NCI-H1694 (cell line): ENCODE measurements at places on chromosomes 5 and 9.

DNA sequence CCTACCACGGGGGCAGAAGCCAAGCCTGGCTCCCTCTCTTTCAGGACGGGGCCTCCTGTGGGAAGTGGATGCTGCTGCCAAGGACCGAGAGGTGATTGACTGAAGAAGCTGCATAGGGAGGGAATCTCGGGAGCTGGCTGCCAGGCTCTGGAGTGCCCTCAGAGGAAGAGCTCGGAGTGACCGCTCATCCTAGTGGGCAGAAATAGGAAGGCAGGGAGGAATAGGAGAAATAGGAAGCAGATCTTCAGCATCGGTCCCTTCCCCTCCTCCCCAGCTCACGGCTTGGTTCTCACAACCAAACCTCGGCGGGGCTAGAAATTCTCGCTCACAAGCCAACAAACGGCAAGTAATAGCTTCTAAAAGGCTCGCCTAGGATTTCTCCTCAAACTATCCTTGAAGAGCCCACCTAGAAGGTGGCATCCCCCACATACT lies 159.9 kb upstream of the RAI14 start:
- DNase-seq, result no peak

DNA sequence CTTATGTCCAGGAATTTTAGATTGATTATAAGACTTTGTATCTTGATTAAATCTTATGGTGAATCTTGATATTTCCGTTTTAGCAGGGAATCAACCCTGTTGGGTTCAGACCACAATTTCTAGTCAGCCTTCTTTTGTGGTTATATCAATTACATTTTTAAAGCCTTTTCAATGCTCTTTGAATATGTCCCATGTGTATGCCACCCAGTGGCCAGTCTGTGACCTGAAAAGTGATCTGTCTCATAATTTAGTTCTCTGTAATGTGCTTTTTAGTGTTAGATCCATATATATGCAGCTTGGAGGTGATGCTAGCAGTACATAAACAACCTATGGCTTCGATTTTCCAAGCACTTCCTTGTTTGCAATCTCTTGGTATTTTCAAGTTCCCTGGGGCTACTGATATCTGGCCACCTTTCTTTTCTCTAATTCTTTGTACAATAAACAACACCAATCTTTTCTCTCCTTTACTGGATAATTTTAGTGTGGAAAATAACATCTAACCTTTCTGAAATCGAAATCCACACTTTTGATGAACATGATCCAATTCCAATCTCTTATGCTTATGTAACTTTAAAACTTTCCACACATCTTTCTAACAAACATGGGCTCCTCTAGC lies 28.8 kb downstream of the PDE8B start:
- DNase-seq, result no peak

DNA sequence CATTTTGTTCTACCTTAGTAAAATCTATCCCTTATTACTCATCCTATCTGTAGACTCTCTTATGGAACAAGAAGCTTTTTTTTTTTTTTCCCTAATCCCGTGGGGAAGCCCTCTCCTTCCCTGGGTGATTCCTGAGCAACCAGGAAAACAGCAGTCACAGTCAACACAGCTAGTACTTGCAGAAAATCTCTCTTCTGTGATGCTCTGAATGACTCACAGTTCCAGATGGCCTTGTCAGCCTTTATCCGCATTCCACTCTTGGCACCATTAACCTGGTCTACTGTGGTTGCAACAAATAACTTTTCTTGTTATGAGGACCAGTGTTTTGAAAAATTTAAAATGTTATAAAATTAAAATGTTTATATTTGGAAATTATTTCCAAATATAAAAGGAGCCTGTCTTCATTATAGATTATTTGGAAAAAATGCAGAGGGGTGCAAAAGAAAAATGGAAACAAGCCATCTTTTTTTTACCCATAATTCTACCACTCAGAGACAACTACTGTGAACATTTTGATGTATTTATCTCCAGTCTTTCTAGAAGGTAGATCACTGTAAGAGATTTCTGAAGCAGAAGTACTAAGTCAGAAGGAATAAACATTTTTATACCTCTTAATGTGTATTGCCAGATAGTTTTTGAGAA lies 486.7 kb downstream of the RAB3C start:
- DNase-seq, result peak; percentile 33

DNA sequence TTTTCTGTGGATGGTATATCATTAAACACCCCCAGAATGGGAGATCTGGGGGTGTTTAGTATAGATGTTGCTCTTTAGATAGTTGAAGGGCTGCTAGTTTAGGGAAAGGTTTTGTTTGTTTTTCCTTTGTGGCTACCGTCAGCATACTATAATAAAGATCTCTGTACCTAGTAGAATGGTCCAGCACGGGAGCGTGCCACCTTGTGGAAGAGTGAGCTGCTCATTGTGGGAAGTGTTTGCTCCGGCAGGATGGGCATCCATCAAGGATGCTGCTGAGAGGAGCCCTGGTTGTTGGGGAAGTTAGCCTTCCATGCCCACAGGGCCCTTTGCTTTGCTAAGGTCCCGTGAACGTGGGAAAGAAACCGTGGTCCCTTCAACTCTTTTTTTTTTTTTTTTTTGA lies 113.1 kb downstream of the LIFR start:
- no peak for DNase-seq

- DNase-seq, result no peak
Observed at GRCh38 chr9:93205045-93205768, 21.3 kb downstream of the WNK2 start.

DNA sequence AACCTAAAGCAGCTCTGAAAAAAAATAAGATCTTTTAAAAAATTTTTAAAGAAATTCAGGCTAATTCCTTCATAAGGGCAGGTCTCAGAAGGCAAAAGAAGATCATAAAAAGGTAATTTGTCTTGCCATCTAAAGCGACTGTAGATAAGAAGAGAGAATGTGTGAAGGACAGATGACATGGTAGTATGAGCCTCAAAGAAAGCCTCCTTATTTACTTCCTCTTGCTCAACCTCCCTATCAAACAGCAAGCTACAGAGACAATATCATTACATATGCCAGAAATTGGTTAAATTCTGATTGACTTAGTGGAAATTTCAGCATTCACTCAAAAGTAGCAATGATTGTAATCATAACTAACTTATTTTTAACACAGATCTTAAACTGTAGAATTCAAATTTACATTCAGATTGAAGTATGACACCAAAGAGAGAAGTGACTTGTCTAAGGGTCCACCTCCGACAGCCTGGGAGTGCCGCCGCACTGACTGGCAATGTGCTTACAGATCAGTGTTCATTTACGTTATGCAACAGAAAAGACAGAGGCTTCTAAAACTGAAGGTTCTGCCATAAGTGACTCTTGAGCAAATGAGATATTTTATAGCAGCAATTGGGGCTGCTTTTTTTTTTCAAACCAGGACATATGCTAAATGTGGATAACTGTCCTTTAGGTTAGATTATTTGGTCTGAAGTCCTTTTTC lies 132.0 kb downstream of the CEMIP2 start:
- no peak for DNase-seq

DNA sequence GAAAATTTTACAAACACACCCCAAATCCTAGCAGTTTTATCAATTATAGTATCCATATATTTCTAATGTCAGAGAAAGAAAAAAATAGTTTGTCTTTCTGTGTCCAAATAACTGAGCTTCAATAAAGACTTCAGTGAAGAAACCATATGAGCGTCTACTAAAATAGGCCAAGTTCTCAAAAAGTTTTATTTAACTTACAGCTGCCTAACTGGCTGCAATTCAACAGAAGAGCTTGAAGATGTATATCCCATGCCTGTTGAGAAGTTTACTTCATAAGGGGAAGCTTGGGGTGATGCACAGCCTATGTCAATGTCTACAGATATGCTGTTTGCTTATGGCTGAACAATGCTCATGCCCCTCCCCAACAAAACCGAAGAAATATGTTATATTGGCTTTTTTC lies 43.7 kb upstream of the ELOVL7 start:
- no peak for DNase-seq

- DNase-seq, result no peak
Observed at GRCh38 chr5:151083081-151083676, 2.3 kb upstream of the TNIP1 start.

GRCh38 chr9:122366074-122366660 lies 4.7 kb upstream of the PTGS1 start:
- no peak for DNase-seq

DNA sequence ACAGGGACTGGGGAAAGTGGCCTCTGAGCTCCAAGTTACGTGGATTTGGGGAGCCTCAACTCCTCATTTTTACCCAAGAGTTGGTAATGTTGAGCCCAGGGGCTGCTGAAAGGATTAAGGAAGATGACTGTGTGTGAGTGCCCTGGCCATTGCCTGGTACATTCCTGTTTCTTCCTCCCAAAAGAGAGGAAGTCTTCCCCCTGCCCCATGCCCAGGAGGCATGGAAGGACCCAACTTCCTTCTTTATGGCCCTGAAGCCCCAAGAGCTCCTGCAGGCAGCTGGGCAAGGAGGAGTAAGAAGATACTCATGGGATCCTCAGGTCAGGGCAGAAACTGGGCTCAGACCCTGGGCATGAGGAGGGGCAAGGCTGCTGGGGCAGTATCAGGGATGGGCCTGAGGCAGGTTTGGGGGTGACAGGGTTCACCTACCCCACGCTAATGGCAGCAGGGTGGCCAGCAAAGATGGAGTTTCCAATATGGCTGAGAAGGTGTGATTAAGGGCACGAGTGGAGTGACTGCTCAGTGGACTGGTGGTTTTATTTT lies 118.3 kb upstream of the MVB12B start:
- DNase-seq, result no peak

- DNase-seq, result no peak
Observed at GRCh38 chr9:84123648-84124406, 143.2 kb downstream of the RMI1 start.

DNA sequence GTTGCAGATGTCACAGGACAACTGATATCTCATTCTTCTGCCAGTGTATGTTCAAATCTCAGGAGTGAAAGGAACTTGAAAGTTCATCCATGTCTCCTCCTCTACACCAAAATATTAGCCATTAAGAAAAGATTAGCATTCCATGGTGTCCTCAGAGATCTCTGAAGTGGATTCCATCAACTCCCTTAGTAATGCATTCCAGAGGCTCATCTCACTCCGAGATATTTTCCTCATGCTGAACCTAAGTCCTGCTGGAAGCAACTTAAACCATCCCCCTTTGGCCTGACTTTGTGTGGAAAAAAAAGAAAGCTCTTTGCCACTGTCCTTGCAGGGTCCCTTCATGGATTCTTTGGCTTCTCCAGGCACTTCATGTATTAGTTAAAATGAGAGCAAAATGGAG lies 155.7 kb upstream of the ZNF462 start:
- no peak for DNase-seq

- no peak for DNase-seq
Observed at GRCh38 chr5:93359960-93360305, 221.1 kb downstream of the NR2F1-AS1 start.

DNA sequence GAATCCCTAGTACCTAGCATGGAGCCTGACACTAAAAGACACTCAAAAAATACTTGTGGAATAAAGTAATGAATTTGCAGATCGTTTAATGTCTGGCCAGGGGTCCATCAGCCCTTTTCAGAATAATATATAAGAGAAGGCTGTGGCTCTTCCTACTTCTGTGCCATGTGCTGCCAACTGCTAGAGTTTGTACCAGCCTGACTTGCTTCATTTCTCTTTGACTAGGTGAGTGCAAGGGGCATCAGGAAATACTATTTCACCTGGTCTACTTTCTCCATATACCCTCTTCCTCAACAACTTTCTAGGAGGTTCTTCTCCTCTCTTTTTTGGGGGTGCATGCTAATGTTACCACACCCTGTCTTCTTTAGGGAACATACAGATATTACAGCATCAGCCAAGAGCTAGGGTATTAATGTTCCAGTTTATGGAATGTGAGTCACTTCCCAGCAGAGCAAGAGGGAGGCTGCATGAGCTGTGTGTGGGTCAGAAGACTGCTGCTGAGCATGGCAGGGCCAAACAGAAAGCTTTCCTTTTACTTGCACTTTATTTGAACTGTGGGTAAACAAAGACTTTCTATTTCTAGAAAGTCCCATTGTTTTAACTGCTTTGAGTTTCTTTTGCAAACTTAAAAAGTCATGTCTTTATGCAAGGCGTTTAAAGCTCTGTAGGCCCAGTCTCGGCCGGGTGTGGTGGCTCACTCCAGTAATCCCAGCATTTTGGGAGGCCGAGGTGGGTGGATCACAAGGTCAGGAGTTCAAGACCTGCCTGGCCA lies 158.9 kb downstream of the ADAMTSL1 start:
- DNase-seq, result no peak

DNA sequence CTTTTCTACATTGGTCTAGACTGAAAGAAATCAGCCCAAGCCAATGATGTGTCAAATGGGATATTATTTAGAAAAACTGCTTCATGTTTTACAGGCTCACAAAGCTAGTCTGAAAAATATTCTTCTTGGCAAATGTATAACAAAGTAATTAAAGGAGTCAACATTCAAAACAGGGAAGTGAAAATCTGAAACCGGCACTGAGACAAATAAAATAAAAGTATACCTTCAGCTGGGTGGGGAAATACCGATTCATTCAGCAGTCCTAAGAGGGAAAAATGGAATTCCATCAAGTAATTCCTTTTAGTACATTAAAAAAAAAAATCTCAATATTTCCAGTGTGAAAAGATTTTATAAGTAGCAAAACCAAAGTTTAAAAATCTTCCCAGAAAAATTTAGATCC lies 259.6 kb upstream of the SLC24A2 start:
- DNase-seq, result no peak

GRCh38 chr9:136603901-136604814 lies 58.3 kb upstream of the NOTCH1 start:
- no peak for DNase-seq

DNA sequence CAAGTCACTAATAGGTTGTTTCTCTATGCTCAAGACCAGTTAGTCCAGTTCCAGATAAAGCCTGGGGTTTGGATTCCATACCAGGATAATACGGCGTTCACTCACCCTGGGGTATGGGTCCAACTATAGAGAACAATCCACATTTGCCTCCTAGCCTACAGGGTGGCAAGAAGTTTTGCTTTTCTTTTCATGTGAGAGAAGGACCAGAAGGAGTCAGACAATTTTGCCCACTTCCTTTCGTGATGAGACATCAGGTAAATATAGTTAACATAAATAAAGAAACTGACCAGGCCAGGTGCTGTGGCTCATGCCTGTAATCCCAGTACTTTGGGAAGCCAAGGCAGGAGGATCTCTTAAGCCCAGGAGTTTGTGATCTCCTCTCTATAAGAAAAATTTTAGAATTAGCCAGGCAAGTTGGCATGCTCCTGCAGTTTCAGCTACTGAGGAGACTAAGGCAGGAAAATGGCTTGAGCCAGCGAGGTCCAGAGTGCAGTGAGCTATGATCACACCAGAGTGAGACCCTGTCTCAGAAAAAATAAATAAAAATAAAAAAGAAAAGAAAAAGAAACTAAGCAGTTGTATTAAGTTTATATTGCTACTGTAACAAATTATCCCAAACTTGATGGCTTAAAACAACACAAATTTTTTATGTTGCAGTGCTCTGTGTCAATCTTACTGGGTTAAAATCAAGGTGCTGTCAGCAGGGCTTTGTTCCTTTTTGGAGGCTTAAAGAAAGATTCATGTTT lies 7.5 kb upstream of the REEP5 start:
- no peak for DNase-seq

- no peak for DNase-seq
Observed at GRCh38 chr9:18665947-18666346, 192.0 kb downstream of the ADAMTSL1 start.

- DNase-seq, result peak; percentile 0
Observed at GRCh38 chr9:91978740-91979414, 28.8 kb upstream of the ROR2 start.

- DNase-seq, result no peak
Observed at GRCh38 chr9:136648751-136649150, 14.0 kb upstream of the EGFL7 start.
